ENCODE measurements at places on chromosomes 3 and 15. TPM values are rescaled to one million over a fixed set of nuclear protein-coding genes. Genes with fewer than 3 reads are reported as not detected.

- no peak overlapping the region for H3K4me3 ChIP-seq
- H3K27ac ChIP-seq: no peak overlapping the region
- H3K4me1 ChIP-seq: no peaks in the 10 kb centered on the region
- H3K27me3 ChIP-seq: no peaks in the 10 kb centered on the region
- DNase-seq: no peak
These were observed 115.2 kb upstream of the TSC22D2 start for GRCh38 chr3:150292891-150293290.

GRCh38 chr3:15300323-15301078 is 31.9 kb downstream of the SH3BP5 start:
- no peak overlapping the region for H3K27ac ChIP-seq
- H3K36me3 ChIP-seq: no peaks in the 10 kb centered on the region
- H3K4me3 ChIP-seq: no peak overlapping the region
- H3K27me3 ChIP-seq: no peaks in the 10 kb centered on the region
- no peaks in the 10 kb centered on the region for H3K4me1 ChIP-seq

- peaks cover 17% of the 10 kb centered on the region for H3K4me1 ChIP-seq
- no peak overlapping the region for H3K4me3 ChIP-seq
- no peaks in the 10 kb centered on the region for H3K27me3 ChIP-seq
- no peaks in the 10 kb centered on the region for H3K36me3 ChIP-seq
- DNase-seq: peak; percentile 91
These were observed 13.1 kb downstream of the FBXL22 start for GRCh38 chr15:63610209-63610841.

DNA sequence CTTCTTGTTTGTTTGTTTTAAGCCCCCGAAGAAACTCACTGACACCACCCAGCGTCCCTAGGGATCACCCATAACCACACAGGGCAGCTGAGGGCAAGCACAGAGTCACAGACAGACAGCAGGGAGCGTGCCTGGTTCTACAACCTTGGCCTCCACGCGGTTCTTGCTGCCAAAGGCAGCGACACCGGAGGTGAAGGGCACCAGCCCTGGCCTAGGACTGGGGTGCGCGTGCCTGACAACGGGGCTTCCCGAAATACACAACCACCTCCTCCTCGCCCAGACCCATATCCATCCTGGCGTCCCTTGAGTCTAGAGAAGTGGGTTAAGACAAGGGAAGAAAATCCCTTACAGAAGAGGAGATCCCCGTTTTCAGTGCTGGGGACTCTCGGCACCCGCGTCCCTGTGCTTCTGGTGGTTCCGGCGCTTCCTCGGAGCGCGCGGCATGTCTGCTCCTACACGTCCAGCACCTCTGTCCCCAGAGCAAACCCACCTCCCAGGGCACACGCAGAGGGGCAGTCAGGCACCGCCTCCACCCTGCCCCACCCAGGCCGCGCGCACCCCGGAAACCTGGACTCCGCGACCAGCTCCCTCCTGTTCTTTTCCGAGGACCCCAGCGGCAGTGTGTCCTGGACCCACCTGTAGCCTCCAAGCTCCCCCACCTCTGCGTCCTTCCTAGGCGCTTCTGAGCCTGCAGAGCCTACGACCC is 911 bp downstream of the RFTN1 start:
- no peak overlapping the region for H3K27ac ChIP-seq
- H3K27me3 ChIP-seq: peaks cover 61% of the 10 kb centered on the region
- DNase-seq: peak; percentile 32
- peaks cover 21% of the 10 kb centered on the region for H3K4me1 ChIP-seq

DNA sequence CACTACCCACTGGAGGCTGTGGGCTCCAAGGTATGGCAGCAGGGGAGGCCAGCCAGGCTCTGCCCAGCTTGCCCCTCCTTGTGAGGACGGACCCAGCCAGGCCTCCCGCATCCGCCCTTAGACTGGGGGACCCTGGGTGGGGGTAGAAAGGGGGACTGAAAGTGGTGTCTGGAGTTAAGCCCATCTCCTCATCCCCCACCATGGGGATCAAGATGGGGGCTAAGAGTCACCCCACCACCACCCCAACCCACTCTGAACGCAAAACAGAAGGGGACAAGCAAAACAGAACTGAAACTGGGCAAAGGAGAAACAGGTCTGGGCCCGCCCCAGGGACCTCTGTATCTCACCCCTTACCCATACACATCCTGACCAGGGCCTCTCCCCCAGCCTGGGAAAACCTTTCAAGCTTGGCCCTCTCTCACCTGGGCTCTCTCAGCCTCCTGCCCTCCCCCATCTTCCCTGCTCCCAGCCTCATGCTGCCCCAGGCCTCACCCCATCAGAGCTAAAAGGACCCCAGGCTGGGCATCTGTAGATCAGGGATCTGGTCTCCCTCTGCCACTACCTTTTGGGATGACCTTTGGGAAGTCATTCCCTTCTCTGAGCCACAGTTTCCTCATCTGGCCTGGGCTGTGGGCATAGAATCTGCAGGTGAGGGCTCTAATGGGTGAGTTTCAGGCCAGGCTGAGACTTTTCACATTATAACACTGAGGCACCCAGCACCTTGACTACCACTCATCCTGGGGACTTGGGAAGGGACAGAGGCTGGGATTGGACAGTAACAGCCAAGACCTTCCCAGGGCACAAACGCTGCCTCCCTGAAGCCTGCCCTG is 30.0 kb upstream of the CYP11A1 start:
- H3K4me3 ChIP-seq: no peak overlapping the region
- H3K27ac ChIP-seq: no peak overlapping the region
- no peaks in the 10 kb centered on the region for H3K4me1 ChIP-seq

DNA sequence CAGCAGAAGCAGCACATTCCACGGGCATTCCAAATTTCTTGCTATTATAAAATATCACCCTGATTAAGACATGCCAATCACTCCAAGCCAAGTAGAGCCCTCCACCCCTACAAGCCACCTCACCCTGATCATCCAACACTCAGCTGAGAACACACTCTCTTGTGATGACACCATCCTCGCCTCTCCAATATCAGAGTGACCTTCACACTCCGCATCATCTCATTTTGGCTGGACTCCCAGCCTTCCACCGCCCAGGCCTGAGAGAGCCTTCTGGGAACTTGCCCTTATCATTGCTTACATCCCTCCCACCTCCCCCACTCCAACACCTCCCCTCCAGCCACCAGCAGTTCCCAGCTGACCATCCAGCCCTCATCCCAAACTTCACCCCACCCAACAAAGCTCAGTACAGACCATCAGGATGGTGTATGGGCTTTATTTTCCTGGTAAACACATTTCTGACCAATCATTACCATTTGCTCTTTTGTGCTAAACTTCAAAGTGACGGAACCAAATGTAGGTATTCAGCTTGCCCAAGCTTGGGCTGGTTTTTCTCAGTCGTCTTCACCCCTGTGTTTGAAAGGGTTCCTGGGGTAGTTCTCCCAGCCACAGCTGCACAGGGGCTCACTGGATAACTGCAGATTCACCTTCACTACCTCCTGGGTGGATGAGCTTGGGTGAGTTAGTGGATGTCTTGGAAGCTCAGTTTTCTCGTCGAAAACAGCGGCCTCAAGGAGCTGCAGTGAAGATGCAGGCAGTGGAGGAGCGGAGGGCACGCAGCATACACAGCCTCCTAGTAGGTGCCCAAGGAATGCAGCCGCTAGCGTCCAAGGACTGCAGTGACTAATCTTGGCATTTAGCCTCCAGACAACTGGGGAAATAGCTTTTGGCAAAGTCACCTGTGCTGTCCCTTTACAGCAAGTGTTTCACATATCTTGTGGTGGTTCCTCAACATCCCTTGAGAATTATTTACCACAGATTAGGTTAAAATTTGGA is 115.1 kb downstream of the LIPC start:
- H3K36me3 ChIP-seq: no peaks in the 10 kb centered on the region
- no peaks in the 10 kb centered on the region for H3K27me3 ChIP-seq
- H3K4me3 ChIP-seq: no peak overlapping the region
- H3K27ac ChIP-seq: no peak overlapping the region

- H3K36me3 ChIP-seq: no peaks in the 10 kb centered on the region
- no peak for DNase-seq
- no peak overlapping the region for H3K4me3 ChIP-seq
- no peak overlapping the region for H3K27ac ChIP-seq
These were observed 655.9 kb upstream of the ADAMTS9 start for GRCh38 chr3:65343736-65344135.

DNA sequence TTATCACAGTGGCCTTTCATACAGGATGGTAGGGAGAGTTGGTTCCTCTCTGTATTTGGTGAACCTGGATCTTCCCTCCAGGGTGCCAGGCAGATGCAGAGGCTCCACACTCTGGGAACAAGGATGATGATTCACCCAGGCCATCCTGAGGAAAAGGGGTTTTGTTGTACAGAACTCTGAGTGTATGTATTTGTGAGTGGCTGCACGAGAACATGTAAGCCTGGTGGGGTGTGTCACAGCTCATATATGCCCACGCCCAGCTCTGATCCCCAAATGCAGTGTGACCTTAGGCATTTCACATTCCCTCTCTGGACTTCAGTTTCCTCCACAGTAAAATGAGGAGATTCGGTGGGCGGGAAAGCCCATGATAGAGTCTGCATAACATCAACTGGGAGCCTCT is 11.6 kb upstream of the CILP start:
- no peak overlapping the region for H3K27ac ChIP-seq
- H3K36me3 ChIP-seq: no peaks in the 10 kb centered on the region
- H3K27me3 ChIP-seq: no peaks in the 10 kb centered on the region
- no peak overlapping the region for H3K4me3 ChIP-seq

- no peak overlapping the region for H3K27ac ChIP-seq
- DNase-seq: no peak
- H3K4me1 ChIP-seq: peaks cover 11% of the 10 kb centered on the region
- no peaks in the 10 kb centered on the region for H3K36me3 ChIP-seq
- no peaks in the 10 kb centered on the region for H3K27me3 ChIP-seq
These were observed 15.8 kb downstream of the APBA2 start for GRCh38 chr15:28901587-28901980.

GRCh38 chr3:3998140-3998922 is 199.1 kb downstream of the LRRN1 start:
- no peaks in the 10 kb centered on the region for H3K36me3 ChIP-seq
- no peaks in the 10 kb centered on the region for H3K27me3 ChIP-seq
- no peak overlapping the region for H3K27ac ChIP-seq
- H3K4me3 ChIP-seq: no peak overlapping the region
- peaks cover 30% of the 10 kb centered on the region for H3K4me1 ChIP-seq

DNA sequence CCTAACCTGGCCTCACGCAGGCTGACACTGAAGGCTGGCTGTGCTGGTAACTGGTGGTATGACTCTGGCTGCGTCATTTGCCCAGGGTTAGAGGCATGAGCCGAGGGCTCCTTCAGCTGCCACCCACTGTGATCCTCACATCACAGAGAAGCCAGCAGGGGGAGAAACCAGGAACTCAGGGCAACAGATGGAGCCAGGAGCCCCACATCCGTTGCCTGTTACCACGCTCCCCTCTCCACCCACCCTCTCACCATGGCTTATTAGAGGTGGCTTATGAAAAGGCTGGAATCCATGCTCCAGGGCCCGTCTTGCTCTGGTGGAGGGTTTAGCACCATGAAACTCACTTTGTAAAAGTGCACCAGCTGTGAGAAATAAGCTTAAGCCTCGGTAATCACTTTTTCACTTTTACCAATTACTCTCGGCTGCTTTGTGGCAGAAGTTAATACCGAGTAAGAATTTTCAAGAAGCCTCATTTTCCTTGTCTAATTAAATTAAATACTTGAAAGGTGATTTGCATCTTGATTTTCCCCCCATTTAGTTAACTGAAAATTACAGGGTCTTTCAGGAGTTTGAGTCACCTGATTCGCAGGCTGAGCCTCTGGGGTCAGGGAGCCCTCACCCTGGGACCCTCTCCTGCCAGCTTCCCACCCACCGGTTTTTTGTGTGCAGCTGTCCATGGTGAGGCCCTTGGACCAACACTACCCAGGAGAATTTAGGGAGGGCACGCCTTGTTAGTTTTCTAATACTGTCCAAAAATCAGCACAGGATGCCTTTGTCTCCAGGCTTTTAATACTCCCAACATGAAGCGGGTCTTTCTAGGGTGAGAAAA is 60.9 kb downstream of the ASB7 start:
- peak; percentile 76 for DNase-seq
- H3K4me1 ChIP-seq: peaks cover 21% of the 10 kb centered on the region
- no peaks in the 10 kb centered on the region for H3K27me3 ChIP-seq
- peak overlapping the region; percentile 47 for H3K27ac ChIP-seq

GRCh38 chr3:104519068-104519467 is 847.6 kb upstream of the ALCAM start:
- no peak overlapping the region for H3K27ac ChIP-seq
- peaks cover 7% of the 10 kb centered on the region for H3K4me1 ChIP-seq
- DNase-seq: no peak
- no peaks in the 10 kb centered on the region for H3K36me3 ChIP-seq
- H3K4me3 ChIP-seq: no peak overlapping the region
- no peaks in the 10 kb centered on the region for H3K27me3 ChIP-seq

DNA sequence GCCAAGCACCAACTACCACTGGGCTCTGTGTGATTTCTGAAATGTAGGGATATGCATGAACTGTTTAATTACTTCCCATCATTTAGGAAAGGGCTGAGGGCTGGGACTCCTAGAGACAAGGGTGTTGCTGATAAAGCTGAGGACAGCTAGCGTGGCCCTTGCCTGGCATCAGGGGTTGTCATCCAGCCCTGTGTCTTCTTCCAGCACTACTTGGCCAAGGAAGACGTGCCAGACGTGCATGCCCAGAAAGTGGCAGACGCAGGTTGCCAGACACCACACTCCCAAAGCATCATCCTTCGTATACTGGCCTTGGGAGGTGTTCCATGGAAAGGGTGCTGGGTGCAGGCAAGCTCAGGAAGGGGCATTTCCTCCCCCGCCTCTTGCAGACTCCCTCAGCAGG is 64.8 kb downstream of the LRIG1 start:
- DNase-seq: no peak
- no peak overlapping the region for H3K4me3 ChIP-seq
- H3K27ac ChIP-seq: peak overlapping the region; percentile 46
- H3K36me3 ChIP-seq: no peaks in the 10 kb centered on the region
- H3K4me1 ChIP-seq: peaks cover 67% of the 10 kb centered on the region

Gene CCNDBP1
- 44.3 TPM for total RNA-seq

Gene ZNF717
- 14.6 TPM for total RNA-seq

Gene RAMAC
- total RNA-seq: 50.6 TPM

Gene NDN
- total RNA-seq: 70.9 TPM

Gene CASR
- not detected for total RNA-seq

Gene KBTBD13
- total RNA-seq: not detected

Gene UBAP1L
- 0.39 TPM for total RNA-seq

Gene APOD
- not detected for total RNA-seq

All from neural progenitor cell (in vitro differentiated cells).